ENCODE measurements at places on chromosomes 7 and 10. TPM values are rescaled to one million over a fixed set of nuclear protein-coding genes. Genes with fewer than 3 reads are reported as not detected.

DNA sequence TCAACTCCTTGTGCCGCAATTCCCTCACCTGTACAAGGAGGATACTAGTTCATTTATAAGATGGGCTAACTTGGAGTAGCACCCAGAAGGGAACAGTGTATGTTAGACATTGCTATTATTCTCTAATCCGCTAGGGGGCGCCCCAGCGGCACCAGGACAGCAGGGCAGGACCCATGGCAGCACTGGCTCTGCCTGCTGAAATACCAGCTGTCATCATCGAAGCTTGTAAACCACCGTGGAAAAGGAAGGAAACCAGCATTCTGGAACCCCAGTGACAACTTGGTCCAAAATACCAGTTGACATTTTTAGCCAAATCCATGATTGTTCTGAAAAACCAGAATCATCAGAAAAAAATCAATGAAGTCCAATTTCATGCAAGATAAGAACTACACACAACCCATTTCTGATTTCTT is 134.4 kb downstream of the ITGA8 start:
- peak; percentile 57 for DNase-seq

Gene C10orf67
- total RNA-seq: not detected

- DNase-seq: no peak
Observed at GRCh38 chr7:44059219-44060090, 5.9 kb downstream of the PGAM2 start.

DNA sequence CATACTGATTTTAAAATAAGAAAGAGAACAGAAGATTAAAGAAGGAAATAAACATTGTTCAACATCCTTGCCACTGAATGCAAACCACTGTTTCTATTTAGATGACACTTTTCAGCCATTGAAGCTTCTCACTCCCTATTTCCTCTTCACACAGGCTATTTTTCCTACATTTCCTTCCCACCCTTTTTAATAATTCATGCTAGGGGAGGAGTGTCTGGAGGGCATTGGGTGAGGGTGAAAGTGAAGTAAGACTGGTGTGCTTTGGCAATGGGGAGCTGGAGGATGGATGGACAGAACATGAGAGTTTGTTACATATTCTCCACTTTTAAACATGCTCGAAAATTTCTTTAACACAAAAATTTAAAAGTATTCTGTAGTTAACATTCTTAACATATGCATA is 168.8 kb upstream of the GLI3 start:
- no peak for DNase-seq

- DNase-seq: no peak
Observed at GRCh38 chr7:53398566-53398965, 363.1 kb downstream of the POM121L12 start.

DNA sequence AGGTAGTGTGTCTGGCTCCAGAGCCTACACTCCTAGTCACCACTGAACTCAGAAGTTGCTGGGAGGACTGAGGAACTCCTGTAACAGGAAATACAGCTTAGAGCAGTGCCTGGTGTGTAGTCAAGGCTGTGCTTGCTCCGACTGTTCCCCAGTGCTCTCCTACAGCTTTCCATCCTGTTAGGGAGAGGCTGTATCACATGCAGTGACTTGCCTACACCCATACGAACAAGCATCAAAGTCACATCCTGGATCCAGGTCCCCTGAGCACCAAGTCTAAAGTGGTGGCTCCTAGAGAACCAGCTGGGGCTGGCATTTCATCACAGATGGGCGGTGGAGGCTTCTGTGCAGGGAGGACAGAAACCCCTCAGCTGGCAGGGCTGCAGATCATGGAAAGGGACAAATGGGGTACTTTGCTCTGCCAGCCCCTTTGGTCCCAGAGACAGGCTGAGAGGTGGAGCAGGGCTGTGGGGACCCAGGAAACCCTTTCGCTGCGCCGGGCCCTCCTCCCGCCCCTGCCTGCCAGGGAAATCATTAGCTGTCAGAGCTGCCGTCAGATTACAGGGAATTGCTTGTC is 7.7 kb downstream of the ASB10 start:
- DNase-seq: no peak
